ENCODE measurements at places on chromosomes 3 and 15.

DNA sequence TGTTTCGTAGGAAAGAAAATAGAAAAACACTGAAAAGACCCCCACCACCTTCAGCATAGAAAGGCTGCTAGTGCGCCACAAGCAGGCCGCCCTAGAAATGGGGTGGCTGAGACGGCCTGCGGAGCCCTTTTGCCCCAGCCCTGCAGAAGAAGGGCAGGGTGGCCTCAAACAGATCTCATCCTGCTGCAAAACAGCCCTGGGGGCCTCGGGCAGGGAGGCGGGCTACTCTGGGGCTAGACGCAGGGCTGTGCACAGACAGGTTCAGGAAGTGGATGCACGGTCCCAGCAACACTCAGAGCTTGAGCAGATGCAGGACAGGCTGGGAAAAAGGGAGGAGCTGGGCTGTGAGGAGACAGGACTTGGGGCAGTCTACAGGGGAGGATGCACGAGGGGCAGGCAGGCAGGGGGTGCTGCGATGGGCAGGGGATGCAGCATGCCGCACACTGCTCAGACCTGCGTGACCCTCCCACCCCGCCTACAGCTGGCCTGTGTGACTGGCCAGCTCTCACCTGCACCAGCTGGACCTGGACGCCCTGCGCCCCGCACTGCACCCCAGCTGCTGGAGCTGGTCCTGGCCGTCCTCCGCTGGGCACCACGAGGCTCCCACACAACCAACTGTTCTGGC lies 34.3 kb downstream of the ZXDC start:
- DNase-seq, result no peak

DNA sequence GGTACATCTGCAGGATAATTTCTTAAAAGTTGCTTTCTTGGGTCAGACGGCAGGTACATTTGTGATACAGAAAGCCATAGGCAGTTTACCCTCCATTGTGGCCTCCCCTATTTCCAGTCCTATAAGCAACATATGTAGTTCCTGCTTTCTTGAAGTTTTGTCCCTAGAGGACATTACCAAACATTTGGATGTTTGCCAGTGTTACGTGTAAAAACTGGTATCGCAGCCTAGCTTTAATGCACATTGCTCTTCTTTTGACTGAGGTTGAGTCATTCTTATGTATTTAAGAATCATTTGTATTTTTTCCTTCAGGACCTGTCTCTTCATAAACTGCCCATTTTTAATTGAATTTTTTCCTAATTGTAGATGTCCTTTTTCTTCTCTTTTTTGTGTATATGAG lies 114.3 kb downstream of the DIPK2A start:
- DNase-seq, result no peak

DNA sequence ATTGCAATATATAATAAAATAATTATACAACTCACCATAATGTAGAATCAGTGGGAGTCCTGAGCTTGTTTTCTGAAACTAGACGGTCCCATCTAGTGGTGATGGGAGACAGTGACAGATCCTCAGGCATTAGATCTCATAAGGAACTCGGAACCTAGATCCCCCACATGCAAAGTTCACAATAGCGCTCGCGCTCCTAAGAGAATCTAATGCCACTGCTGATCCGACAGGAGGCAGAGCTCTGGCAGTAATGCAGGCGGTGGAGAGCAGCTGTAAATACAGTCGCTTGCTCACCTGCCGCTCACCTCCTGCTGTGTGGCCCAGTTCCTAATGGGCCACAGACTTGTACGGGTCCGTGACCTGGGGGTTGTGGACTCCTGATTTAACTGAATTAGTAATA lies 87.8 kb downstream of the P3H2 start:
- DNase-seq, result no peak

DNA sequence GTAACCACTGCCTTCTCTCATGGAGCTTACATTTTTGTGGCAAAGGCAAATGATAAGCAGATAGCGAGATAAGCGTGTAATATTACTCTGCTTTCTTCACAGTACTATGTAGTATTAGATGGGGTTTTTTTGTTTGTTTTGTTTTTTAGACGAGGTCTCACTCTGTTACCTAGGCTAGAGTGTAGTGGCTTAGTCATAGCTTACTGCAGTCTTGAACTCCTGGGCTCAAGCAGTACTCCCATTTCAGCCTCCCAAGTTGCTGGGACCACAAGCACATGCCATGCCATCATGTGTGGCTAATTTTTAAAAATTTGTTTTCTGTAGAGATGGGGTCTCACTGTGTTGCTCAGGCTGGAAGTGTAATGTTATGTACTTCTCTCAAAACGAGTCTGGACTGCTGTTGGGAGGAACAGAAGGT lies 22.9 kb downstream of the MBNL1 start:
- no peak for DNase-seq

DNA sequence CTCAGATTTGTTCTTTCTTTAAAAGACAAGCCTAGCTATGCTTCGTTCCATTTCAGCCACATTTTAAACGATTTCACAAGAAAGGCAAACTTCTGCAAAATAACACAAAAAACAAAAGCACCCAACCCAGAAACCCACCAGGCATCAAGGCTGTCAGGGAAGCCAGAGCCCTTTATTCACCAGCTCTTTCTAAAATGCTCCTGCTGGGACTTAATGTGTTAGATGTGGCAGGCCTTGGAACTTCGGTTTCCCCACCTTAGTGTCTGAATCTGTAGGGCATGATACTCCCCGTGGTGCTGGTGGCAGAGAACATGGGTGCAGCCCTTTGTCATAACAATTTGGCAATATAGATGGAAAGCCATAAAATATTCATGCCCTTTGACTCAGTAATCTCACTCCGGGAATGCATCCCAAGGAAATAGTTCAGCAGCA lies 56.8 kb upstream of the LCTL start:
- no peak for DNase-seq

GRCh38 chr3:66361356-66361755 lies 139.5 kb downstream of the LRIG1 start:
- no peak for DNase-seq
